Activated naive CD4-positive, alpha-beta T cell treated with anti-CD3 and anti-CD28 coated beads, Interleukin-2, amount 50 U/mL, for 16 hours (primary cell): ENCODE measurements at places on chromosomes 16 and 17.

DNA sequence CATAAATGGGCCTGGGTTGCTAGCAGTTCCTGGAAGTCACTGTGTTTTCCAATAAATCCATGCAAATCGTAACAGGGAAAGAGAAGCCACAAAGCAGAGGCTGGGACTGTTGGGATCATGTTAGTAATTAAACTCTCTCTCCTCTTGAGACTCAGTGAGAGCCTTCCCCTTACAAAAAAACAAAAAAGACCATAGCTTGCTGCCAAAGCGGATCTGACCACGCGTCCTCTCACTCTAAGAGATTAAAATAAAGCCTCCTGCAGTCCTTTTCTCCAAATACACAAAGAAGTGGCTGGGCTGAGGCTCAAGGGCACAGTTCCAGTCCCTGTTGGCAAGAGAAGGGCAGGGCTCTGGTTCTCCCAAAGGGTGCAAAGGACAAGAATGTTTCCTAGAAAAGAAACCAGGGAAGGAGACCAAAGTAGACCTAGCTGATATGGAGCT lies 38.5 kb downstream of the PIGL start:
- DNase-seq = no peak

DNA sequence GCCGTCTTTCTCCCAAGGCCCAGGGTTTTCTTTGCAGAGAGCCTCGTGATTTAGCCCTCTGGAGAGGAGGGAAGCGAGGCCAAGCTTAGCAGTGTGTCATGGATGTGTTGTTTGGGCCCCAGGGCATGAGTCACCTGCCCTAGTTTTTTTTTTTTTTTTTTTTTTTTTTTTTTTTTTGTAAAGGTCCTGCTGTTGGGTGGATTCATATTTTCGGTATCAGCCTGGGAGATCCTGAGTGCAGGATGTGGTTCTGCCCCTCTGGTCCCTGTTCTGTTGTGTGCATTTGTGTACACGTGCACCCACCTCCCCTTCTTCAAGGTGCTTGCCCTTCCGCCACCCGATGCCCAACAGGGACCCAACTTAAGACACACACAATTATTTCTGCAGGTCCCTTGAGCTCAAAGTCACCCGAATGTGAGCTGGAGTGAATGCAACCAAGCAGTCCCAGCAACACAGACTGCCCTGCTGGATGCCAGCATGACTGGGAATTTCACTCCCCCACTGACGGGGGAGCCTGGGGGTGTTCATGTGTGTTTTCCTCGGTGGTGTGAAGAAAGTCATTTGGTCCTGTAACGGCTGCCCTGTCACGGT lies 265.8 kb upstream of the TNRC6C start:
- DNase-seq = no peak

GRCh38 chr16:4159726-4160125 lies 43.5 kb upstream of the ADCY9 start:
- no peak for DNase-seq

DNA sequence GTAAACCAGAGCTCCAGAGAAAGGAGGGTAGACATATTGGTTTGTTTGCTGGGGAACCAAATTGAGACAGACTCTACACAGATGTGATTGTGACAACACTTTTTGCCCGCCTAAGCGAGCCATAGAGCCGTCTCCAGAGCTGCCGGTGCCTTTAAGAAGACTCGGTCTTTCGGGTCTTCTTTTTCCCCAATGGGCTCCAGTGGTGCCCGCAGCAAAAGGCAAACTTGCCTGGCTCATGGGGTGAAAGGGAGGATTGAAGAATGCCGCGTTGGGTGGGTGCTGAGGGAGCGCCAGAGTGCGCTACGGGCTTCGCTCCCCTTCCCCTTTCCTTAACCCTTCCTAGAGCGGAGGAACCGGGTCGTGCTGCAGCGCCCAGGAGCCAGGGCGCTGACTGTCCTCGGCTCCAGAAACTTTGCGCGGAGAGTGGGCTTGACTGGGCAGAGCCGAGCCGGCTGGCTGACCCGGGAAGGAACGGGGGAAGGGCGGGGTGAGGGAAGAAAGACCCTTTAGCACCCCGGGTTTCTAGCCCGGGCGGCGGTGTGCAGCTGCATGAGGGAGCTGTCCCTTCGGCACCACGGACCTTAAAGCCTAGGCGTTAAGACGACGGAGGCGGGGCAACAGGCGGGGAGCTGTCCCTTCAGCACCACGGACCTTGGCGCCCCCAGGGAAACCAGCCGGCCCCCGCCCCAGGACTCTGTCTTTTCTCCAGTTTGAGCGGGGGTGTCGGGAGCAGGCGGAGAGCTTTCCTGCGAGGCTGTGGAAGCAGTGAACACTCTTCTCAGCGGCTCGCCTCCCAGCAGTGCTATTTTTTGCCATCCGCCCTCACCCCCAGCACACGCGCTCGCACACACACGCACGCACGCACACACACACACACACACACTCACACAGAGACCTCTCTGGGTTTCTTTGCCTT lies at the start of gene CACNG3:
TSS of gene CACNG3 (plus strand) at position 880 of the 916 bp plus-strand sequence. CDS start 420 bp downstream, outside the sequence.
- peak; percentile 37 for DNase-seq
